HL-60 (cell line): ENCODE measurements at places on chromosomes 13 and 19.

DNA sequence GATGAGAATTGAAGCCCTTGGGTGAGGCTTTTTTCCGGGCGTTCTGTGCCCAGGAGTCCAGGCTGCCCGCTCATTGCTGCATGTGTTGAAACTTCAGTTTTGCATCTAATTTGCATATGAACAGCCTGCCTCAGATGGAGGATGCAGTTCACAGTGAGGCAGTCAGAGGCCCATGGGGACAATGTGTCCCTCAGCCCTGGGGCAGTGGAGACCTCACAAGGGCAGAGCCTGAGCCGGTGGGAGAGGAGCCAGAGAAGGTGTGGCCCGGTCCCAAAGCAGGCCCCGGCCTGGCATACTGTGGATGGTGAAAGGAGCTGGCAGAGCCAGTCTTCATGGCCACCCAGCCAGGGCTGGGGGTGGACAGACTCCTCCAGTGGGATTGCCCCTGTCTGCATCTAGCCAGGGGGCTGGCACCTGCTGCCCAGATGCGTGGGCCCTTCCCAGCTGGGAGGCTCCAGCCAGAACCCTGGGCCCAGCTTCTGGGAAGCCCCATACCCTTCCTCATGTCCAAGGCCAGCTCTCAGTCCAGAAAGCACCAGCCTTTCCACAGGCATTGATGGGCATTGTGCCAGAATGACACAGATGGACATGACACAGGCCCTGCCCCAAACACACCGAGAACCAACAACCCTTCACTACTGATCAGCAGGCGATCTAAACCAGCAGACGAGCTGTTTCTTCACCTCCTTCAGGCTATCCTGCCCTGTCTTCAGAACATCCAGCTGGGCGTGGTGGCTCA, 32.9 kb upstream of the KCTD15 start:
- DNase-seq = no peak

- no peak for DNase-seq
These were observed 8.8 kb downstream of the ADAT3 start for GRCh38 chr19:1913781-1914577.

DNA sequence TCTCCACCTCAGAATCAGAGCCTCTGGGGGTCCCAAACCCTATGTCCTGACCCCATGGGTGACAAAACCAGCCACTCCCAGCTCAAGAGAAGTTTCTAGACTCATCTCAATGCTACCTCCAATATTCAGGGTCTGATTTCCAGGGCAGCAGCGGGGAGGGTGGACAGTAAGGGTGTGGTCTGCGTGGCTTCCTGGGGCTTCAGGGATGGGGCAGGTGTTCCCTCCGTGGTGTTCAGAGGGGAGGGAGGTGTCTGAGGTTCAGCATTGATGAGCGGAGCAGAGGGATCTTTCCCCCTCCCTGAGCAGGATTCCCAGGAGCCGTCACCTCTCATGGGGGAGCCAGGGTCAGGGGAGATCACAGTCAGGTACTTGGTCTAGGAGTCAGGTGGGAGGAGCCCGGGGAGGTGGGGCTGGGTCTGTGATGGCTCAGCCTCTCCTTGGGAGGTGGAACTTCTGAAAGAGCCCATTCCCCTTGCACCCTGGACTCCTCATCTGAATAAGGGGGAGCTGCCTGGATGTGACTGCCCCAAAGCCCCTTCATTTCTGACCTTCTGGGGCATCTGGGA, 2.9 kb downstream of the LILRA2 start:
- DNase-seq = no peak

GRCh38 chr13:53568491-53568890, 539.9 kb downstream of the OLFM4 start:
- DNase-seq = no peak

- no peak for DNase-seq
These were observed 34.0 kb downstream of the TPT1 start for GRCh38 chr13:45306966-45307365.

DNA sequence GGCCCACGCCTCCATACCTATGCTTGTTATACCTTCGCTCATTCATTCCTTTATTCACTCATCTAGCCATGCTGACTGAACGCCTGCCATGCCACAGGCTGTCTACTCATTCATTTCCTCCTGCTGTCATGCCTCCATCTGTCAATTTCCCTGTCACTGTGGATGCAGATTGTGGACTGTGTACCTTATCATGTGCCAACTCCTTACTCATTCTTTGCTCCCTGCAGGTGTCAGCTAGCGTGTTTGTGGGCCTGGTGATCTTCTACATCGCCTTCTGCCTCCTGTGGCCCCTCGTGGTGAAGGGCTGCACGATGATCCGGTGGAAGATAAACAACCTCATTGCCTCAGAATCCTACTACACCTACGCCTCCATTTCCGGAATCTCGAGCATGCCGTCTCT, 4.1 kb upstream of the PSMD8 start:
- no peak for DNase-seq

GRCh38 chr19:55811340-55811739, 20.5 kb downstream of the NLRP11 start:
- DNase-seq = no peak

DNA sequence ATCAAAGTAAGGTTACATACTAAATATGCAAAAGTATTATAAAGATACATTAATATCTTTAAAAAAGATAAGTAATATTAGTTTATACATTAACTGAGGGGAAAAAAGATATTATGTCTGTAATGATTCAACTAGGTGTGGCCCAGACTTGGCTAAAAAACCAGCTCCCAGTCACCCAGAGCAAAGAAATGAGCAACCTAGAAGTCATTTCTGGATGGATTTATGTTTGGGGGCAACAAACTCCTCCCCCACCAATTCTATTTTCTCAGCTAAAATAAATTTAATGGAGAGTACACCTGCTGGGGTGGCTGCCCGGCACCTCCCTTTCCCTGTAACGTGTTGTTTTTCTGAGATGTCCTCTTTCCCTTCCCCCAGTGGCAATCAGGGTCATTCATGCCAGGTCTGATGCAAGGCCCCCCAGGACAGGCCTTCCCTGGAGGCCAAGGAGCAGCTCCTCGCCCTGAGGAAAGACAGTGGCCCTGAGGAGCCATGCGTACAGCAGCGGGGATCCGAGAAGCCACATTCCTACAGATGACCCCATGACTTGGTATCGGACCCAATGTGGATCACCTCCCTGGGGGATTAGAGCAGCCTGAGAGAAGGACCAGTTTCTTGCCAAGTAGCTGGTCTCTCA, 78.6 kb upstream of the DOCK9 start:
- no peak for DNase-seq

DNA sequence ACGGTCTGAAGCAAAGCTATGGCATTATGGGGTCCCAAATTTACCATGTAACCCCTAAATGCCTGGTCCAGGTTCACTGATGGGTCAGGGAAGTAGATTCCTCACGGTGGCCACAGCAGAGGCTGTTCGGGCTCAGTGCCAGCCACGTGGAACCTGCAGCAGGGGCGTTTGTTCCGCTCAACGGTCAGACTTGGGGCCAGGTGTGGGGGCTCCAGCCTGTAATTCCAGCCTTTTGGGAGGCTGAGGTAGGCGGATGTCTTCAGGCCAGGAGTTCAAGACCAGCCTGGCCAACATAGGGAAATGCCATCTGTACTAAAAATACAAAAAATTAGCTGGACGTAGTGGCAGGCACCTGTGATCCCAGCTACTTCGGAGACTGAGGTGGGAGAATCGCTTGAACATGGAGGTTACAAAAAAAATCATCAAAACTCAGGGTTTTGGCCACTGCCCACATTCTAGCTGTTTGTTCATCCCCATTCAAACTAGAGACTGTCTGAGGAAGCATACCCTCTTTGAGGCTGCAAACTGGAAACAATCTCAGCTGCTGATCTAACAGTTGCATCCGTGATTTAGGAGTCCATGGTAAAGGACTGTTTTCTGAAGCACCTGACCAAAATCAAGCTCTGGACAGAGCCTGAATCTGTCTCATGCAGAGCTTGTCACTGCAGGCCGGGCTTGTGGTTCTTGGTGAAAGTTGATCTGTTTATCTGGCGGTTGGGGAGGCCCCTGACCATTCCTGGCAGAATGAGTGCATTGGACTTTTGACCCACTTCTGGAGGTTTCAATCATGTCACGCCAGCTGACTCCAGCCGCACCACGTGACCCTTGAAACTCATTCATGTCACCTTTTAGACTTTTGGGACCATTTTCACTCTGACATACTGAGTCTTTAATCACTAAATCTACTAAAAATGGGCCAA, 30.2 kb upstream of the ZNF331 start:
- DNase-seq = no peak

DNA sequence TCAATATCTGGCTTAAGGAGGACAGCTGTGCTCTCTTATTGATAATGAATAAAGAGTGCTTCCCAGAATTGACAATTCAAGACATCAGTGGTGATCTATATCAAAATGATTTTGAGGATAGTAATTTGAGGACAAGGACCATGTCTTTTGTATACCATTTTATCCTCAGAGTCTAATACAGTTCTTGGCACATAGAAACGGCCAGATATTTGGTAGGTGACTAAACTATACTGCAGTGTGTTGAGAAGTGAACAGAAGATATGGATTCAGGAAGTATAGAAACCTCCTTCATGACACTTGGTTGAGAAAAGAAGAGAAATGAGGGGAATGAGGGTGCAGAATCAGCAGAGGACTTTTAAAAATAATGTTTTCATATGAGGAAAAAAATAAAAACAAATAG, 16.1 kb upstream of the LMO7 start:
- DNase-seq = no peak

DNA sequence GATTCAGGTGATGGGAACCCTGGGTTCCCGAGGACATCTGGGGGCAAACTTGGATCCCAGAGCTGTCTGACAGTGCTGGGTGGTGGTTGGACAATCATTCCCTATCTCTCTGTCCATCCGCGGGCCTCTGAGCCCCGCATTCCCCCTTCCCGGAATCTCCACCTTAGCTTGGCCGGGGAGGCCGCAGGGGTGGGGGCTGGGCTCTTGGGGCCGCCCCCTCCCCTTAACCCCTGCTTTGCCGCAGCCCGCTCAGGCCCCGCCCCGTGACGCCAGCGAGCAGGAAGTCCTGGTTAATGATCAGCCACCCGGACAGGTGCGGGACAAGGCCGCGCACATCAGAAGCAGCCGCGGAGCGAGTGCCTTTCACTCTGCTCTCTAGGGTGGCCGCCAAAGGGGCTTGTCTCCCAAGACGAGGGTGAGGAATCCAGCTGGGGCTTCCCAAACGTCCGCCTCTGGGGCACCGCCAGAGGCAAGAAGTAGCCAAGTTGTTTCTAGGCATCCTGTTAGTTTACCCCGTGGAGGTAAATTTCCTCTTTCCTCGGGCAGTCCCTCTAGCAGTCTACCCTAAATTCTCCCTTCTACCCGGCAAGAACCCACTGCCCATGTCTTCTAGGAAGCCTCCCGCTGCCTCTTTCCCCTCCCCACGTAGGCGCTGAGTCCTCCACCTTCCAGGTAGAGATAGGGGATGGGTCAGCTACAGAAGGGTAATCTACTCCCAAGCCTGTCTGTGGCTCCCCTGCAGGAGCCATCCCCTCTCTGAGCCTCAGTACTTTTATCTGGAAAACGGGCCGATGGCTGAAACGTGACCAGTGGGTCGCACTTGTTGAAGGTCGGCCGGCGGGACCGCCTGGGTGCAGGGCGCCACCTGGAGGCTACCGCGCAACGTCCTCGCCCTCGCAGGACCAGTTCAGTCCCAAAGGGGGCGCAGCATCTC, 3.0 kb downstream of the IRF2BP1 start:
- DNase-seq = peak; percentile 78

GRCh38 chr19:4523306-4524110, 5.2 kb upstream of the PLIN4 start:
- DNase-seq = peak; percentile 29

DNA sequence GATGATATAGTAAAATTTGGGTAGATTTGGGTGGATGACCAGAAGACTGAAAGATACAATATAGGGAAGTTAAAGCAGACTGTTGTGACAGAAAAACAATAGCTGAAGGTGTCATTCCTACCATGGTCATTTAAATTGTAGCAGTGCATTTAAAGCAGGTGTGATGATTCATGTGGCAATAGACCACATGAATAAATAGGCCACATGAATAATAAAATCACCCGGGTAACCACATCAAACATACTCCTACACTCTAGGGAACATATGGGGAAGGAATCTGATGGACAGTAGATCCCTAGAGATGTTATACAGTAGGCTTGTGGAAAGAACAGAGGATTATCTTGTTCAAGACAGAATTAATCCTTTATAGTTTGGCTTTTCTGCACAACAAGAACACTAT, 392.6 kb downstream of the SLITRK5 start:
- DNase-seq = no peak

DNA sequence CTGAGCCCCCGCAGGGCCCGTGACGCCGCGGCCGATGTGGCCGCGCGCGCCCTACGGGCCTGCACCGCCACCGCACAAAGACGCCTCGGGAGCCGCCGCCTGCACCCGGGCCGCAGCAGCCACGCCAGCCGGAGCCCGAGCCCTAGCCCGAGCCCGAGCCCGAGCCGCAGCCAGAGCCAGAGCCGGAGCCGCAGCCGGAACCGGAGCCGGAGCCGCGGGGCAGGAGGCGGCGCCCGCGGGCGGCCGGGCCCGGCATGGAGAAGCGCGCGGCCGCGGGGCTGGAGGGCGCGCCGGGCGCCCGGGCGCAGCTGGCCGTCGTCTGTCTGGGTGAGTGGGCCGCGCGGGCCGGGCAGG, 379 bp downstream of the LRP3 start:
- DNase-seq = no peak

DNA sequence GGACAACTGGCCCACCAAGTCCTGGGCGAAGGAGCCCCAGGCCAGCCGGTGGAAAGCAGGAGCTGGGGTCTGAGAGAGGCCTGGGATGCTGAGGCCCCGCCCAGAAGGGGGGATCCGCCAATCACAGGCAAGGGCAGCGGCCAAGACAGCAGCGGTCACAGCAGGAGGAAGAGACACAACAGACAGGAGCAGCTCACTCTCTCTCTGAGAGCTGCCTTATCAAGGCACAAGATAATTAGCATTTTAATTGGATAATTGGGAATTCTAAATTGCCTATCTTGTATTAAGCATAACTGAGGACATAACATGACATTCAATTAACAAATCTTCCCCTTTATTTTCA, 46.2 kb downstream of the CEBPG start:
- no peak for DNase-seq

GRCh38 chr19:11088506-11089253, 583 bp upstream of the LDLR start:
- DNase-seq = no peak

GRCh38 chr19:38004186-38004520, 97.1 kb downstream of the SIPA1L3 start:
- no peak for DNase-seq

GRCh38 chr19:1374250-1374577, 9.5 kb upstream of the NDUFS7 start:
- no peak for DNase-seq

DNA sequence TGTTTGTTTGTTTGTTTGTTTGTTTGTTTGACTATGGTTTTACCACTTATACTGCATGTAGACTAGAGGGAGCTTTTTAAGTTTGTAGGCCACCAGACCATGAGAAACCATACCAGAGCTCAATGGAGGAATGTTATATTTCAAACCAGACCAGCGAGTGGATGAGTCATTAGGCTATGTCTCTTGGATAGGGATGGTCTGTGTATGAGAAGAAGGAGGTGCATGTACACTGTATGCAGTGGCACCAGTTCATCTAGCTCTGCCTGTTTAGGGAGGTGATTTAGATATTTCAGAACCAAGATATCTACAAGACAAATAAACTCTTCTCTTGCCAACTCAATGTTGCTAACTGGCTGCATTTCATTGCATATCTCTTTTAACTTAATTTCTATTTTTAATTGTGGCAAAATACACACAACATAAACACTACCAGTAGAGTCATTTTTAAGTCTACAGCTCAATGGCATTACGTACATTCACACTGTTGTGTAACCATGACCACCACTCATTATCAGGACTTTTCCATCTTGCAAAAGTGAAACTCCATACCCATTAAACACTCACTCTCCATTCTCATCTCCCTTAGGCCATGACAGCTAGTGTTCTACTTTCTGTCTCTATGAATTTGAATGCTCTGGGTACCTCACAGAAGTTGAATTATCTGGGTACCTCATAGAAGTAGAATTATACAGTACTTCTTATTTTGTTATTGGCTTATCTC, 29.2 kb downstream of the SYDE1 start:
- no peak for DNase-seq
